Neural crest cell (in vitro differentiated cells): ENCODE measurements at places on chromosomes 3 and 15. TPM values are rescaled to one million over a fixed set of nuclear protein-coding genes. Genes with fewer than 3 reads are reported as not detected.
A peak's percentile ranks its signal among the peaks of the same experiment; 100 is the strongest.

- H3K27ac ChIP-seq: no peak overlapping the region
- peaks cover 8% of the 10 kb centered on the region for H3K36me3 ChIP-seq
- H3K4me3 ChIP-seq: no peak overlapping the region
- no peaks in the 10 kb centered on the region for H3K4me1 ChIP-seq
- no peak for DNase-seq
- H3K27me3 ChIP-seq: no peaks in the 10 kb centered on the region
Measured at GRCh38 chr15:79394231-79394630, 37.9 kb upstream of the MINAR1 start.

- no peaks in the 10 kb centered on the region for H3K36me3 ChIP-seq
- no peak for DNase-seq
- H3K4me1 ChIP-seq: peaks cover 11% of the 10 kb centered on the region
Measured at GRCh38 chr15:101138913-101139880, 112.7 kb downstream of the CHSY1 start.

GRCh38 chr15:94858449-94858848, 627.1 kb downstream of the MCTP2 start:
- no peaks in the 10 kb centered on the region for H3K27me3 ChIP-seq
- H3K4me3 ChIP-seq: no peak overlapping the region
- H3K27ac ChIP-seq: no peak overlapping the region
- peaks cover 6% of the 10 kb centered on the region for H3K36me3 ChIP-seq
- DNase-seq: no peak
- no peaks in the 10 kb centered on the region for H3K4me1 ChIP-seq

DNA sequence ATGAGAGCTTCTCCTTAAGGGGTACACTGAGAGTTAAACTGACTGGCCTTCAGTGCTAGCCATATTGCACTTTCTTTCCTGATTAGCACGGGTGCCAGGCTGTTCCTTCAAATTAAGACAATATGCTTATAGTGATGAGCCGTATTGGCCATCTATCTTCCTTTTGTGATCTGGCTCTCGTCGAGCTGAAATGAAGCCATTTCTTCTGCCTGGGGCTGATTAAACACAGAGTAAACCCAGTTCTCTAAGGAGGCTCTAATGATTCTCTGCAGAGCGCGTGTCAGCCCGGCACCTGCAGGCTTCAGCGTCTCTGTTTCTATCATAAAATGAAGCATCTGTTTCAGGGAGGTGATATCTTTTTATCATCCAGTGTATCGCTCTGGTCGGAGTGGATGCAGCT, 107.5 kb upstream of the NR2F2 start:
- H3K27me3 ChIP-seq: no peaks in the 10 kb centered on the region
- H3K36me3 ChIP-seq: peaks cover 6% of the 10 kb centered on the region
- H3K4me3 ChIP-seq: no peak overlapping the region
- H3K27ac ChIP-seq: no peak overlapping the region

DNA sequence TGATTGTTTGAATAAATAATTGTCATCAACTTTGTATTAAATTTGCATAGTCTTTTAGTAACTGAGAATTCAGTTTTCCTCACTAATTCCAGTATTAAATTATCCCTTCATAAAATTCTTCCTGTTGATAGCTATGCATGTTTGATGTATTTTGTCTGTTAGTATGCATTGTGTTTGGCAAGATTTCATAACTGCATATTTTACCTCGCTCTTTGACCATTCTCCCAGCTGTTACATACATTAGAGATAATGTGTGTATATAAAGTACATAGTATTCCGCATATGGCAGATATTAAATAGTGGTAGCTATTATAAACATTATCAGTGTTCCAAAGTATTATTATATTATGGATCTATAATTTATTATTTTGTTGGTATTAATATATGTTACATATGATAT, 10.6 kb upstream of the NFKBIZ start:
- no peak for DNase-seq
- no peaks in the 10 kb centered on the region for H3K27me3 ChIP-seq
- no peak overlapping the region for H3K4me3 ChIP-seq

DNA sequence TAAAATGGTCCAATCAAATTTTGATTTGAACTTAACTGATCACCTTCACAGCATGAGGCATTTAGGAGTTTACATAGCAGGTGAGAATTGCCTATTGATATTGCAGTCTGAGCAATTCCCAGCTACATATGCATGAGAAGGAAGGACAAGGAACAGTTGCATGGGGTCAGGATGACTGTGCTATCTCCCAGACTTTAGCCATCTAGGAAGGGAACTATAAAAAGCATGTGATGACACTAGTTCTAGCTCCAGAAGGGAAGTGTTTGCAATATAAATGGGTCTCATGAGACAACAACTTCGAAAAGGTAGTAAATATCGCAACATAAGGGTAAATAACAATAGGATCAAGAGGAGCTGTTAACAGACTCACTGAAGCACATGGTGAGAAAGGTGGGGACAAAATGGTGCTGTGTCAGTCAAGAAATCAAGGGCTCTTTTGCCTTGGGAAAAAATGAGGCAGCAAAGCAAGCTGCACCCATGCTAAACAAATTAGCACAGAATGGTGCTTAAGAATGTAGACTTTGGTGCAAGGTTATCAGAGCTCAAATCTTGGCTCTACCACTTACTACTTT, 90.4 kb upstream of the SLC2A2 start:
- H3K36me3 ChIP-seq: peaks cover 18% of the 10 kb centered on the region
- no peak for DNase-seq
- H3K4me3 ChIP-seq: no peak overlapping the region
- no peaks in the 10 kb centered on the region for H3K27me3 ChIP-seq

DNA sequence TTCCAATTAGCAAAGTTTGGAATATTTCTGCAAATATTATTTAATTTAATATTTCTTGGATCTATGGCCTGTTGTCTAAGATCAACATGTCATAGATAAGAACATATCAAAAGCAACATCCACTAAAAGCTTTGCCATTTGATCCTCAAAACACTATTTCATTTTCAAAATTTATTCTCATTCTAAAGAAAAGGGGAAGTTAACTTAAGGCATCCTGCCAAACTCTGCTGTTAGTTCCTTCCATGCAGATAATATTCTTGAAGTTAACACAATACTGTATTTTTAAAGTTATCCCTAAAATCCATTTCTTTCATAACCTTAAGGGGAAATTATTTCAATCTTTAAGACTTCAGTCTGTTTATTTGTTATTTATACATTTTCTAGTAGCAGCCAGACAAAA, 28.2 kb upstream of the GBE1 start:
- no peaks in the 10 kb centered on the region for H3K27me3 ChIP-seq
- no peaks in the 10 kb centered on the region for H3K4me1 ChIP-seq
- no peak overlapping the region for H3K27ac ChIP-seq
- DNase-seq: no peak

DNA sequence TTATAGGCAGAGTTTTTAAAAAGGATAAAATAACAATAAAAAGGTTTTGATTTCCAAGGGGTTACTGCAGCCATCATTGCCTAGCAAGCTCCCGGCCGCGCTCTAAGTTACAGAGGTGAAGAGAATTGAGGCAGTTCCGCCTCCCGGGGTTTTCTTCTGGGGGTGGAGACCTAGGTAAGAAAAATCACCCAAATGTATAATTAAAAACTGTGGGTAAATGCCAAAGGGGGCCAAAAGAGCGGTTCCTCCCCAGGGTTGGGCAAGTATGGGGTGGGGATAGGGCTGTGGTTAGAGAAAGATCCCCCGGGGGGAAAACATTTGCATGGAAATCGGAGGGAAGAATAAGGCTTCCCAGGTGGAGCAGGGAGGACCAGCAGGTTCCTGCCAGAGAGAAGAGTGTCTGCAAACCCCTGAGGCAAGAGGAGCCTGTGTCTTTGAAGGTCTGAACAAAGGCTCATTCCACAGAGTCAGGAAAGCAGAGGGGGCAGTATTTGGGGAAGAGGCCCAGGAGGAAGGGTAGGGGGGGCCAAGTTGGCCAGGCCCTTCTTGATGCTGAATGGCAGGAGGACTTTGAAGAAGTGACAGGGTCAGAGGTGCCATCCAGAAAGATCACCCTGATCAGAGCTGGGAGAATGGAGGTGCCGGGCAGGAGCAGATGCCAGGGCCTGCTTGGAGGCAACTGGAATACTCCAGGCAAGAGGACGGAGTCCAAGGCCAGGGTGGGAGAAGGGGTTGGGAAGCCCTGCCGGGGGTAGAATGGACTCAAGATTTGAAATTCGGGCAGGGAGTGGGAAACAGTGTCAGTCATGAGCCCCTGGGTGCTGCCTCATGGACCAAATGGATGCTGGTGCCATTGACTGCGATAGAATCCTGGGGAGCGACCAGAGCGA, 152.9 kb upstream of the RGMA start:
- peaks cover 19% of the 10 kb centered on the region for H3K4me1 ChIP-seq
- H3K36me3 ChIP-seq: no peaks in the 10 kb centered on the region

- H3K36me3 ChIP-seq: no peaks in the 10 kb centered on the region
- H3K27me3 ChIP-seq: no peaks in the 10 kb centered on the region
- H3K27ac ChIP-seq: no peak overlapping the region
- H3K4me1 ChIP-seq: no peaks in the 10 kb centered on the region
- DNase-seq: no peak
Measured at GRCh38 chr3:20442846-20443245, 256.8 kb upstream of the SGO1 start.

DNA sequence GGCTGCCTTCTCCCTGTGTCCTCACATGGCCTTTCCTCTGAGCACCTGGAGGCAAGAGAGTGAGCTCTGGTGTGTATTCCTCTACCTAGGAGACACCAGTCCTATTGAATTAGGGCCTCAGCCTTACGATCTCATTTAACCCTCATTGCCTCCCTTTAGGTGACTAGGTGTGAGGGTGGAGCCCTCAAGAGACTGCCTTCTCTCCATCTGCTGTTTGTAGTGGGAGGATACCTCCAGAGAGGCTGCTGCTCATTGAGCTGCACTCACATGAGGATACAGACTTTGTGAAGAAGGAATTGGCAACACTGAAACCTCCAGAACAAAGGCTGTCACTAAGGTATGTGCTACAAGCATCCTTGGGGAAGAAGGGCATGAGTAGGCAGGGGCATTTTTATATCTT, at the start of gene CCR8:
Gene CCR8, plus strand, starts transcription at position 217 of the 400 bp plus-strand sequence. CDS start 2,623 bp downstream, outside the sequence.
- no peaks in the 10 kb centered on the region for H3K27me3 ChIP-seq
- H3K27ac ChIP-seq: no peak within 1 kb of the TSS
- H3K4me1 ChIP-seq: no peaks in the 10 kb centered on the region
- DNase-seq: no peak

DNA sequence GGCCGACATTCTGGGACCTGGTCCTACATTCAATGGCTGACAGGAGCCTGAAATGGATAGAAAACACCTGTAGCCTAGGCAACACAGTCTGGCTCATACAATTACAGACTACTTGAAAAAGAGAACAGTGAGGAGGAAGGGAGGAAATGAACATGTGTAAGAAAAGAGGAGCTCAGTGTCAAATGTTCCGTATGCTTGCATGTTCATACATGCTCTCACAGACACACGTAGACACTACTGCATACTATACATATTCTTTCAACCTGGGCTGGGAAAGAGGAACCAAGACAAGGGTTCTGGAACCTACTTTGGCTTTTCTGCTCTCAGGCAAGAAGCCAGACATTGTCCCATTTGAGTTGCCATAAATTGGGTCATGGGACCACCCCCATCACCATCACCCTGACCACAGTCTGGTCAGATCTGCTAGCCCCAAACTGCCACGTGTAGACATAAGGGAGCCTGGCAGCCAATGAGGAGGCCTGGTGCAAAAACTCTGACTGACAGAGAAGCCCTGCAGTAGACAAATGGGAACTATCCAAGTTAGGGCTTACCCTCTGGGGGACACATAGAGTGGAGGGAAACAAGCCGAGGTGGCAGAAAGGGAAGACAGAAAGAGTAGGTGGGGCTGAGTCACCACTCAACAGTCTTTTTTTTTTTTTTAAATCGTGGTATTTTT, 310.0 kb downstream of the SHQ1 start:
- no peak overlapping the region for H3K27ac ChIP-seq
- H3K36me3 ChIP-seq: peaks cover 4% of the 10 kb centered on the region
- peaks cover 6% of the 10 kb centered on the region for H3K4me1 ChIP-seq
- H3K4me3 ChIP-seq: no peak overlapping the region
- DNase-seq: no peak

DNA sequence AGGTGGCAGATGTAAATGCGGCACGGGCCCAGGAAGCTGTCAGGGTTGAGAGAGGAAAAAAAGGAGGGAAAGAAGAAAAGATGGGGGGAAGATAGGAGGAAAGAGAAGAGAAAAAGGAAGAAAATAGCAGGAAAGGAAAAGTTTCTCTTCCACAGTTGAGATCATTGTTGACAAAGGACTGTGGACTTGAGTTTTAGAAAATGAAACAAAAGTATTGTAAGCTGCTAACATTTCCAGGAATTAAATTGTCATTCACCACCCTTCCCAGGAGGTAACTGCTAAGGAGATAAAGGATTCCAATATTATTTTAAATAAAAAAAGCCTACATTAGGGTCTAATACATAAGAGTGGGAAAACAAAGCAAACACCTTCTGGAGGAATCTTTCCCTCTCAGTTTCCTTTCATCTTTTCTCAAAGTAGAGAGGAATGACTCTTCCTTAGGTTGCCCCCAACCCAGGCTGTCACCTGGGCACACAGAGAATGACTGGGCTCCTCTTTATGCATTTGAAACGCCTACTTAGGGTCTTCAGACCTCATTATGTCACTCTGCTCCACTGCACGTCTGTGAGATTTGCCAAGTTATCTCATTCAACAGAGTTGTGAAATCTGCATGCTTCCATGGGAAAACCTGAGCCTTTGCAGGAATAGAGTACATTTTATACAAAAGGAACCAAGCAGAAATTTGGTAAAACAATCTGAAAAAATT, 194.0 kb downstream of the TNIK start:
- peaks cover 10% of the 10 kb centered on the region for H3K4me1 ChIP-seq
- no peak overlapping the region for H3K4me3 ChIP-seq
- H3K27me3 ChIP-seq: no peaks in the 10 kb centered on the region
- no peaks in the 10 kb centered on the region for H3K36me3 ChIP-seq
- H3K27ac ChIP-seq: peak overlapping the region; percentile 69
- DNase-seq: no peak

DNA sequence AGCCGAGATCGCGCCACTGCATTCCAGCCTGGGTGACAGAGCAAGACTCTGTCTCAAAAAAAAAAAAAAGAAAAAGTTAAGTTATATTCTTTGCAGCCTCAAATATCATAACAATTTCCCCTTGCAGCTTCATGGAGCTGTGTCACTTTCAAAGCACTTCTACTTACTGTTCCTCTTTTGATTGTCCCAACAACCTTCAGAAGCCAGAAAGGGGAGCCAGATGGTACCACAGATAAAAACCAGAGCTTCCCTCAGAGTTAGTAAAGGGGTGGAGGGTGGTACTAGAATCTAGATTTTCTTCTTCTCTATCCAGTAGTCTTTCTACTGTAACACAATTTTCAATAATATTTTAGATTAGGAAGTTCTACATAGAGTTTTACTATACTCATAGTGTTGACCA, 188.8 kb downstream of the TAFA4 start:
- H3K4me1 ChIP-seq: no peaks in the 10 kb centered on the region
- no peak for DNase-seq
- H3K36me3 ChIP-seq: peaks cover 3% of the 10 kb centered on the region
- H3K27ac ChIP-seq: no peak overlapping the region
- H3K4me3 ChIP-seq: no peak overlapping the region
- H3K27me3 ChIP-seq: no peaks in the 10 kb centered on the region

The DPPA4 gene
- 142 and 155 TPM in 2 replicates for total RNA-seq

The RETNLB gene
- total RNA-seq: not detected in 2 replicates

The CNTN4 gene
- 2.9 and 4.3 TPM in 2 replicates for total RNA-seq
